Muscle of leg (tissue), 16 donors: ENCODE measurements at places on chromosomes 6 and 20. TPM values are rescaled to one million over a fixed set of nuclear protein-coding genes. Genes with fewer than 3 reads are reported as not detected.

Gene GTF2H4
- total RNA-seq: 15.5 TPM

Gene REM1
- total RNA-seq: 9.6 TPM

Gene IL17F
- not detected for total RNA-seq

Gene METTL24
- 1.4 TPM for total RNA-seq

Gene CNBD2
- total RNA-seq: 5.5 TPM

Gene MDN1
- 24.4 TPM for total RNA-seq

Gene PROKR2
- not detected for total RNA-seq

Gene C2
- total RNA-seq: 3.7 TPM

Gene SLC32A1
- not detected for total RNA-seq
